Endothelial cell (in vitro differentiated cells): ENCODE measurements at places on chromosomes 5 and 9. TPM values are rescaled to one million over a fixed set of nuclear protein-coding genes. Genes with fewer than 3 reads are reported as not detected.
A peak's percentile ranks its signal among the peaks of the same experiment; 100 is the strongest.

DNA sequence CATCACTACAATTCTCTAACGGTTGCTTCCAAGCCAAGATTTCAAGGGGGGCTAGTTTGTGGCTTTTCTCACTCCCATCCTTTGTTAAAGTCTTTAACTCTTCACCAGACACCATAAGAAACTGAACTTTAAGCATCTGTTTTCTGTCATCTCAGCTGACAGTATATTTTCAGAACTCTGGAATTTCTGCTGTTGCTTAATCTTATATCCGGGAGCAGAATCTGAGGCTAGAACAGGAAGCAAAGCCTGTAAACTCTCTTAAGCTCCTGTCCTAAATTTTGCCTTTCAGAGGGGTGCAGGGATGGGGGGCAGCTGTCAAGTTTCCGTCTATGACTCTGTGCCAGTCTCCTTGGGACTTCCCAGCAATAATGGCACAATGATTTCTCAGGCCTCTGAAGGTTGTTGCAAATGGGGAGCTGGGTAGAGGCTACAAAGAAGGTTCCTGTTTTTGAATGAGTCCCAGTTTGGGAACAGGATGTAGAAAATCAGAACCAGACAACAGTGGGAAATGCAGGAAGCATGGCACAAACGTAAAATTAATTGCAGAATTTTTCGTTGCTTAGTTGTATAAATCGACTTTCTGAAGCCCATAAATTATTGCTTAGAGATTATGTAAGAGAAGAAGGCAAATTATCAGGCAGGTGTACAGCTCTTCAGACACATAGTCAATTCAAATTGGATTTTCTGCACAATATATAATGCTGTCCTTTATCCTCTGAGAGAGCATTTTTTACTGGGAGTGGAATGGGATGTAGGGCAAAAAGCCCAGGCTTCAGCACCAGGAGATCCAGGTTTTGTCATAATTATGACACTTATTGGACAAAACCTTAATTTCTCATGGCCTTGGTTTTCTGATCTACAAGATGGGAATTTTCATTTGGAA is 430.9 kb downstream of the DMAC1 start:
- peak overlapping the region; percentile 78 for H3K27ac ChIP-seq
- H3K36me3 ChIP-seq = no peaks in the 10 kb centered on the region
- no peak for DNase-seq
- peaks cover 13% of the 10 kb centered on the region for H3K4me1 ChIP-seq
- no peaks in the 10 kb centered on the region for H3K27me3 ChIP-seq
- H3K4me3 ChIP-seq = no peak overlapping the region

- H3K27ac ChIP-seq = peak overlapping the region; percentile 94
- peak overlapping the region; percentile 37 for H3K4me3 ChIP-seq
- peaks cover 4% of the 10 kb centered on the region for H3K27me3 ChIP-seq
Measured at GRCh38 chr5:95392593-95393182, 1.5 kb downstream of the FAM81B start.

GRCh38 chr9:101514071-101514470 is 19.6 kb upstream of the RNF20 start:
- no peak for DNase-seq
- no peak overlapping the region for H3K4me3 ChIP-seq
- H3K27me3 ChIP-seq = peaks cover 4% of the 10 kb centered on the region
- peaks cover 10% of the 10 kb centered on the region for H3K4me1 ChIP-seq
- H3K36me3 ChIP-seq = no peaks in the 10 kb centered on the region

GRCh38 chr5:152505442-152506042 is 100.5 kb upstream of the NMUR2 start:
- H3K27me3 ChIP-seq = no peaks in the 10 kb centered on the region
- DNase-seq = peak; percentile 56
- no peak overlapping the region for H3K4me3 ChIP-seq
- no peaks in the 10 kb centered on the region for H3K36me3 ChIP-seq
- H3K4me1 ChIP-seq = peaks cover 9% of the 10 kb centered on the region

- DNase-seq = no peak
- H3K4me3 ChIP-seq = no peak overlapping the region
- H3K4me1 ChIP-seq = peaks cover 25% of the 10 kb centered on the region
- no peaks in the 10 kb centered on the region for H3K27me3 ChIP-seq
- no peak overlapping the region for H3K27ac ChIP-seq
Measured at GRCh38 chr5:173623296-173623771, 6.9 kb upstream of the BOD1 start.

DNA sequence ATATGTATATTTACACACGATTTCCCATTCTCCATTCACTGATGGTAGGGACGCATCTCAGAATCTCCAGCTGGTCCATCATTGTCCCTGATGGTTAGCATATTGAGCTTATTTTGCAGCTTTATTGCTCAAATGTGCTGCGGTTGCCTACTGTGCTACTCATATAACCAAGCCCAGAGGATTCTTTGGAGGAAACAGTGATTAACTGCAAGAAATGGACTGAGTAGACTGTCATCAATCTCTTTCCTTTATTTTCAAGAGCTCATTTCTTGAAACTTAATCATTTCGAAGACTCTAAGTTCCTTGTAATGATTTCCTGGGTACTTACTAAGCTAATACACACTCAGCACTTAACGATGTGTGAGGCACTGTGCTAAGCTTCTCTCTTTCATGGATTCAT is 119.0 kb downstream of the MAT2B start:
- H3K27ac ChIP-seq = no peak overlapping the region
- H3K4me3 ChIP-seq = no peak overlapping the region
- no peaks in the 10 kb centered on the region for H3K27me3 ChIP-seq
- no peaks in the 10 kb centered on the region for H3K4me1 ChIP-seq
- H3K36me3 ChIP-seq = no peaks in the 10 kb centered on the region
- DNase-seq = no peak

DNA sequence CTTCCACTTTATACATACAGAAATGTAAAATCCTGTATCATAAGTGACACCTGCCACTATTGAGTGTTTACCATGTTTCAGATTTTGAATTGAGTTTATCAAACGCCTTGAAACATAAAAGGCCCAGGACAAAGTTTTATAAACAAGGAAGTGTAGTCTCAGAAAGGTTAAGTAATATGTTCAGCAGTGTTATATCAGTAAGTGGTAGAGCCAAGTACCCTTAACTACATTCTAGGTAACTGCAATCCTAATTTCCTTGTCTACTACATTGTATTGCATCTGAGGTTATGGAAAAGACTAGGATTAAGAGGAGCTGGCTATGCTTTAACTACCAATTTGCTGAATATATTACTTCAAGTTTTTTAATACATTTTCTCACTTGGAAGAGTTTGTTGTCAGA is 641.6 kb downstream of the LRRC70 start:
- H3K4me3 ChIP-seq = no peak overlapping the region
- H3K4me1 ChIP-seq = no peaks in the 10 kb centered on the region
- H3K27me3 ChIP-seq = no peaks in the 10 kb centered on the region
- DNase-seq = no peak

DNA sequence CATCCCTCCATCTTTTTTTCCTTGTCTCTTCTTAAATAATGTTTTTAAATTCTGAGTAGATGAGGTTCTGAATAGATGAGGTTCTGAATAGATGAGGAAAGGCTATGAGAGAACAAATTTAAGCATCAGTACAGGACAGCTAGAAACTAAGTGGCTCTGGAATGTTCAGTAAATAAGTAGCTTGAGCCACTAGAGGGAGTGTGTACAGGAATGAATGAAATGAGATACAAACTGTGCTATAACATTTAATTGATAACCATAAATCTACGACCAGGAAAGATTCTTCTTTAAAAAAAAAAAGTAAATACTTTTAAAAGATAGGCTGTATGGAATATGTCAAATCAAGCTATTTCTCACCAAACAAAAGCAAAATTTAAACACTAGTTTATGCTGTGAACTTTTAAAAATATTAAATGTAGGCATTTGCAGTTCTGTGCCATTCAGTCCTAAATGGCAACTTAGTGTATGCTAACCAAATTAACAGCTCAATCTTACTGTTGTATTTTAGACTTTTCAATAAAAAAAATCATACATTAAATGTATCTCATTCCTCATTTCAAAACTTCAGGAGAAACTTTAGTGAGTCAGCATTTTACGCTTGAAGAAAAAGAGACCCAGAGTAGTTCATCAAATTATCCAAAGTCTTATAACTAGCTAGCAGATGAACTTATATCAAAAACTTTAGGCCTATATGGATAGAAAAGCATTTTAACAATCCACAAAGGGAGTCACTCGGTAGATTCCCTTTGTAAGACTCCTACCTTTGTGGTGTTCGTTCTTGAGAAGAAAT is 70.4 kb upstream of the SNX2 start:
- H3K4me1 ChIP-seq = peaks cover 20% of the 10 kb centered on the region
- DNase-seq = no peak
- H3K36me3 ChIP-seq = no peaks in the 10 kb centered on the region
- no peak overlapping the region for H3K4me3 ChIP-seq

GRCh38 chr9:107807183-107807582 is 317.6 kb upstream of the KLF4 start:
- no peak for DNase-seq
- no peaks in the 10 kb centered on the region for H3K36me3 ChIP-seq
- no peak overlapping the region for H3K27ac ChIP-seq
- H3K4me3 ChIP-seq = no peak overlapping the region

Gene BASP1
- 95.2 TPM for total RNA-seq

Gene ESM1
- total RNA-seq = 8.2 TPM

Gene ERCC8
- 15.3 TPM for total RNA-seq

Gene RFESD
- total RNA-seq = 0.97 TPM

Gene GRM6
- total RNA-seq = not detected

Gene LYSMD3
- 15.6 TPM for total RNA-seq
